Placental pericyte (primary cell): ENCODE measurements at places on chromosomes 3 and 15. TPM values are rescaled to one million over a fixed set of nuclear protein-coding genes. Genes with fewer than 3 reads are reported as not detected.

The SNX33 gene
- total RNA-seq, result 22.5 and 28.2 TPM in 2 replicates

The SMCO1 gene
- total RNA-seq, result not detected in 2 replicates

The SLC7A14 gene
- total RNA-seq, result 1.4 and 3.9 TPM in 2 replicates

The TRPC1 gene
- total RNA-seq, result 12.5 and 27.2 TPM in 2 replicates

The COX17 gene
- 7.9 and 12.3 TPM in 2 replicates for total RNA-seq

The CIB2 gene
- 2.4 and 3.0 TPM in 2 replicates for total RNA-seq

The CYP11A1 gene
- not detected in 2 replicates for total RNA-seq

The PLS1 gene
- 0.22 and 2.1 TPM in 2 replicates for total RNA-seq

The UBAP1L gene
- total RNA-seq, result 2.1 and 2.2 TPM in 2 replicates

The AQP9 gene
- total RNA-seq, result under 0.01 and 0.14 TPM in 2 replicates

The IQCB1 gene
- 16.4 and 18.6 TPM in 2 replicates for total RNA-seq

The RLBP1 gene
- not detected in 2 replicates for total RNA-seq

The CHMP2B gene
- 27.4 and 32.8 TPM in 2 replicates for total RNA-seq

The CCNB2 gene
- total RNA-seq, result 4.6 and 48.0 TPM in 2 replicates

The SAXO2 gene
- 0.88 and 1.3 TPM in 2 replicates for total RNA-seq

The ROBO2 gene
- total RNA-seq, result 0.66 and 4.7 TPM in 2 replicates

The STRIT1 gene
- total RNA-seq, result not detected in 2 replicates
